ENCODE measurements at places on chromosomes 6 and 20. TPM values are rescaled to one million over a fixed set of nuclear protein-coding genes. Genes with fewer than 3 reads are reported as not detected.

The SLC17A1 gene
- total RNA-seq: not detected

The ULBP2 gene
- not detected for total RNA-seq

The SYNDIG1 gene
- total RNA-seq: 5.9 TPM

The ZFP57 gene
- 1.2 TPM for total RNA-seq

The FAM209B gene
- 0.82 TPM for total RNA-seq

The OR2B2 gene
- not detected for total RNA-seq

The KCNS1 gene
- total RNA-seq: 1.9 TPM

The SAMD5 gene
- total RNA-seq: 0.08 TPM

The SPDEF gene
- 0.15 TPM for total RNA-seq

The TAGAP gene
- total RNA-seq: not detected

The BHLHE23 gene
- total RNA-seq: 0.38 TPM

The SLC22A16 gene
- not detected for total RNA-seq

The OR2B6 gene
- not detected for total RNA-seq

The SS18L1 gene
- total RNA-seq: 22.4 TPM

The IYD gene
- not detected for total RNA-seq

The WFDC12 gene
- total RNA-seq: not detected

The BPHL gene
- 36.6 TPM for total RNA-seq

The CST5 gene
- total RNA-seq: not detected

The KCNK16 gene
- total RNA-seq: not detected

The RSPO3 gene
- not detected for total RNA-seq

The DACT2 gene
- total RNA-seq: 3.9 TPM

The MRS2 gene
- total RNA-seq: 67.5 TPM

The NKAPL gene
- not detected for total RNA-seq

The PFDN4 gene
- 85.5 TPM for total RNA-seq

The HLA-DQB1 gene
- 1.2 TPM for total RNA-seq

The COL21A1 gene
- 3.1 TPM for total RNA-seq

The APOM gene
- 3.4 TPM for total RNA-seq

The STMND1 gene
- not detected for total RNA-seq

The RSPH4A gene
- total RNA-seq: 0.52 TPM

The POU5F1 gene
- 2,533 TPM for total RNA-seq

The HLA-DQA1 gene
- total RNA-seq: not detected

The HLA-DPA1 gene
- total RNA-seq: 6.2 TPM

The ULBP1 gene
- total RNA-seq: 0.60 TPM

The PRDM1 gene
- total RNA-seq: 1.1 TPM

The TRIM31 gene
- not detected for total RNA-seq

The MYCT1 gene
- 3.3 TPM for total RNA-seq

The SEL1L2 gene
- total RNA-seq: not detected

The ELOVL4 gene
- total RNA-seq: 15.1 TPM

The RAB32 gene
- 6.8 TPM for total RNA-seq

The NNAT gene
- total RNA-seq: 66.8 TPM

The TGM2 gene
- total RNA-seq: 1.0 TPM

The FNDC1 gene
- total RNA-seq: 0.30 TPM
